Kasumi-1 (cell line): ENCODE measurements at places on chromosomes 4 and X.

DNA sequence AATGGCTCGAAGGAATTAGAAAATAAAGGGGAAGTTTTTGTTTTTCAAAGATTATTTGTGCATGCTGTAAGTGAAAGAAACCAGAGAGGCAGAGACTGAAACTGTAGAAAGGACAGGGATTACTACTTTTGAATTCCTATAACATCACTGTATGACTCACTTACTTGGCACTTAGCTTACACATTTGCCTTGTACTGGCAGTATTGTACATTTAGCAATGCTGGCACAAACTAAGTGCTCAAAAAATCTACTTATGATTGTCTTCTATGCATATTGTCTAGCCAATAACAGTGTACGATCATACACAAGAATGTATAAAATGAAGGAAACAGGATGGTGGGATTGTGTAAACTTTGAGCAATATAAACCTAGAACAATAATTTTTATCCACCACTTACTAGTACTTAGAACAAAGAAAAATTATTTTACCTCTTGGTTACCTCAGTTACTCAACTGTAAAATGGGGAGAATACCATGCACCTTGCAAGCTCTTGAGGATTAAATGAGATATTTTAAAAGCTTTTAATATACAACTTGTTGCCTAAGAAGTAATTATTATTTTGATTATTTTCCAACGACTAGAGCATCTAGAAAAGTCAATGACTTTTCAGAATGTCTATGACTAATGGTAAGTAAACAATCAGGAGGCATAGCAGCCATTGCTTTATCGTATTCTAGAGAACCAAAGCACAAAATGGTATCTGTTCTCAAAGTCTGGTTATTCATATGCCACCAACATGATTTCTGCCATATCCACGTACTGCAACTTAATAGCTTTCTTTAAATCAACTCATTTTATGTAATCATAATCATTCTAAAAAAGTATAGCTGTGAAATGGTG is 4.7 kb downstream of the FAM120C start:
- DNase-seq: no peak

- DNase-seq: no peak
Observed at GRCh38 chrX:22338740-22339139, 66.0 kb downstream of the CBLL2 start.

GRCh38 chr4:111930659-111931058 is 214.6 kb upstream of the FAM241A start:
- DNase-seq: no peak

GRCh38 chr4:71872221-71872620 is 88.3 kb upstream of the GC start:
- no peak for DNase-seq

DNA sequence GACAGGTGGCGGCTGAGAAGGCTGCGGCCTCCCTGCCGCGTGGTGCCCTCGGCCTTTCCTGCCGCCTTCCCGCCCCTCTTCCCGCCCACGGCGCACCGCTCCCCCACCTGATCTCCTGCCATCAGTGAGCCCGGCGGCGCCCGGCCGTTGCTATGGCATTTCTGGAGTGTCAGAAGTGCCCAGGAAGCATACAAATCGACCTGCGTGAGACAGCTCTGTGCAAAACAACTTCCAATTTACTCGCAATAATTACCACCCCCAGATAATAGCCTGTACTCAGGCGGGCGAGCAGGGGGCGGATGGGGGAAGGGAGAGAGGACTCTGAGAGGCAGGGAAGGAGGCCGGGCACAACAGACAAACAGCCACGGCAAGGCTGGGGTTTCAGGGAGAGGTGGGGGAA is 16.6 kb upstream of the ERCC6L start:
- no peak for DNase-seq

DNA sequence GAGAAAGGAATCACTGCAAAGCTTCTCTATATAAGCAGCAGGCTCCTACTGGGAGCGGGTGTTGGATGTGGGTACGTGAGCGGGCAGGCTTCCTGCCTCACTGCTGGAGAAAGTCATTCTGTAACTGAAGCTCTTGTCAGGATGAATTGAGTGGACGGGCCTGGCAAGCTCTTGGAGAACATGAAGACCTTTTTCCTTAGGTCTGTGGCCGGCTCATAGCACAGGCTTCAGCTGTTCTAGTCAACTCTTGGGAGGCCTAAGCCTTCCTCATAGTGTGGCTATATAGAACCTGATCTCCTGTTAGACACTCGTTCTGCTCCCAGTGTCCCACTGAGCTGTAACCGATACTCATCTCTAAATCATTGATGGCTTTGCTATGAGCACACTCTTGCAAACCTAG is 108.2 kb upstream of the GPC4 start:
- no peak for DNase-seq

- no peak for DNase-seq
Observed at GRCh38 chrX:140710710-140711109, 1.2 kb downstream of the LINC00632 start.

GRCh38 chrX:78139160-78140123 is at the start of gene TAF9B:
TAF9B (minus strand) TSS chrX:78139650; CDS start chrX:78139611, 39 bp downstream.
- DNase-seq: peak; percentile 80

GRCh38 chr4:80438016-80438415 is 102.5 kb downstream of the CFAP299 start:
- no peak for DNase-seq

DNA sequence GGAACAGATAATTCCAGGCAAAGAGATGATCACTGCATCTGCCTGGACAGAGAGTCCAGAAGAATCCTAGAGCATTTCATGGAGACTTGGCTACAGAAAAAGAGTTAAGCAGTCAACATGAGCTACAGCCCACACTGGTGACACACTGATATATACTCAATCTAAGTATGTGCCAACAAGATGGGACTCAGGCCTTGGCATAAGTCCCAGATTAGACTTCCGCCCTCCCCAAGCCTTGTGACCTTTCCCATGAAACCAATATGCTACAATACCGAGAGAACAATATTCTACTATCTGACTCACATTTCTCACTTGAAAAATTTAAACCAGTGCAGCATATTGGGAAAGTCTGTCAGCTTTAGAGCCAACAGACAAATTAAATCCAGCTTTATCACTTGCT is 65.7 kb upstream of the SLITRK2 start:
- DNase-seq: no peak

GRCh38 chr4:73917081-73917501 is 47.9 kb downstream of the CXCL1 start:
- DNase-seq: no peak

- no peak for DNase-seq
Observed at GRCh38 chrX:26262121-26262523, 46.2 kb downstream of the MAGEB5 start.

DNA sequence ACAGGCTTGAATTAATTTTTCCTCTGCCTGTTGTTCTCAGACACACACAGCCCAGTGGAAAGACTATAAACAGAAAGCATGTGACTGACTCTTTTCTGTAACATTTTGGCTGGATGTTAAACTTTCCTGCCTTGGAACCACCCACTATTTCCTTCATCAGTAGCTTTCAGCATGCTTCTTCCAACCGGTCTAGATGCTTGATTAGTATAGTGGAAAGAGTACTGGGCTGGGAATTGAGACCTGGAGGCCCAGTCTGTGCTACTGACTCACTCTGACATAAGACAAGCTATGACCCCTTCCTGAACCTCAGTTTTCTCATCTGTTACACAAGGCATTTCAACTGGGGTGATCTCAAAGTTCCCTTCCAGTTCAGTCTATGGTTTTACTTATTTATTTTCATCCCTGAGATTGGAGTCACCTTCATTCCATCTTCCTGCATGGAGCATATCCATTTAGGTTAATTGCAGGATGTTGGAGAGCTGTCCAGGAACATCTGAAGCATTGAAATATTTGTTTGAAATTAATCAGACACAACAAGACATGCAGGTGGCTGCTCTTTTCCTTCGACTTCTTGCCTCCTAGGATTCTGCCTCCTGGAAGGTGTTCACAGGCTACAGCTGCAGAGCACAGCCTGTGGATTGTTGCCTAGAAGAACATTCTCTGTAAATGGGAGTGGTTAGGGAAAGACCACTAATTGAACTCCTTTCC is 173.4 kb downstream of the RTL9 start:
- no peak for DNase-seq

- DNase-seq: no peak
Observed at GRCh38 chr4:13327991-13328390, 156.1 kb downstream of the RAB28 start.

GRCh38 chrX:115939636-115940160 is 230.8 kb upstream of the AGTR2 start:
- no peak for DNase-seq

GRCh38 chr4:150283689-150284088 is 205.4 kb downstream of the DCLK2 start:
- DNase-seq: no peak

DNA sequence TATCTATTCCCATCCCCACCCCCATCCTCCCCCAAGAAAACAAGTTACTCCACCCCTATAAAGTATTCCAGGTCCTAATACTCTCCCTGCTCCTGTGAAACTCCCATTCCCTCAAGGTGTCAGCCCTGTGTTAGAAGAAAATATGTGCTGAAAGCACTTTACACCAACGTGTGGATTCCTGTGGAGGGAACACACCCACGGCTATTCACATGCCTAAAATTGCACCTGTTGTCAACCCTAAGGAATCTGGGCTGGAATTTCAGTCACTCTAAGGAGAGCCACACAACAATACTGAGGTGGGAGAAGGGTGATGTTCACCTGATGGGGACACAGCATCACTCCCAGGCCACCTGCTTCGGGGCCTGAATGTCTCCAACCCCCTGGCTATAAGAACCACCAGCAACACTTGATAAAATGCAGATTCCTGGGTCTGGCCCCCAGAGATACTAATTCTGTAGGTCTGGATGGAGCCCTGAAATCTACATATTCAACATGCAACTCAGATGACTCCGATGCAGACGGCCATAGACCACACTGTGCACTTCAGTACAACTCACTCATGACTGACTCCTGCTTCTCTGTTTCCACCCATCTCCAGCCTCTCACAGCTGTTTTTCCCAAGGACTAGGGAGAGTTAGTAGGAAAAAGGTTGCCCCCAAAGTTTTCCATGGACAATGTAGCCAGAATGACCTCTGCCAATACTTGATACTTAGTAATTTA is 15.8 kb downstream of the SCD5 start:
- DNase-seq: no peak

GRCh38 chr4:99824070-99824599 is 7.5 kb downstream of the DAPP1 start:
- no peak for DNase-seq

DNA sequence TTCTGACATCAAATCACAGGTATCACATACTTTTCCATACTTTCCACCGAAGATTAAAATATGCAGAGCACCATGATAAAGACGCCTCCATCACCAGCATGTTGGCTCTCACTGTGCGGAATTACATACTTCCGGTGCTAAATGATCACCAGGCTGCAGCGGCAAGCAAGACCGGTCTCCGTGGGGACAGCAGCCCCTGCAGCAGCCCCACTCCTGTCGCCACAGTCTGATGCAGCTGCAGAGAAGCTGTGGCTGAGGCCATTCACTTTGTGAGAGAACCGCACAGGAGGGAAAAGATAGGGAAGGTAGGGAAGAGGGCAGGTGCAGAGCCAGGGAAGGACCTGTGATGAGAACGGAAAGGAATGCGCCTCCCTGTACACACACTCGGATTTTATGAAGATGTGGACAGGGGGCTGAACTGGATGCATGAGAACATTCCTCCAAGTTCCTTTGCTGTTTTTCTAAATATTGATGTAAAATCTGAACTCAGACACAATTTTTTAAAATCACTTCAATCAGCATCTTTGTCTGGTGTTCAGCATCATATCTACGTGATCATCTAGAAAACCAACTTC is 38.3 kb downstream of the AFAP1 start:
- DNase-seq: no peak

DNA sequence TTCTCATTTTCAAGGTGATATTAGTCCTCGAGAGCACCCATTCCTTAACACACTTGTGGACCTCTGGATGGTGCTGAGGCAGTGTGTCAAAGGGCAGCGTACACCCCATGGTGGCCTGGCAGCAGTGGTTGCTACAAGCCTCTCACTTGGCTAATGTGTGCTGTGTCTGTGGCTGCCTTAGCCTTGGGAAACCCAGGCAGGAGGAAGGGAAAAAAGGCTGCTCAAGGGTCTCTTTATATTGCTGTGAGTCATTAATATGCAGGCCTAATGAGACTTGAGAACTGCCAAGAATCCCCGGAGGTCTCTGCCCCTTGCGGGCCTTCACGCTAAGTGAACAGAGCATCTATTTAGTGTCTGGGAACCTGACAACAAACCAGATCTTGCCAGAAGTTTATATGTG is 7.0 kb downstream of the PCDH10 start:
- DNase-seq: no peak

DNA sequence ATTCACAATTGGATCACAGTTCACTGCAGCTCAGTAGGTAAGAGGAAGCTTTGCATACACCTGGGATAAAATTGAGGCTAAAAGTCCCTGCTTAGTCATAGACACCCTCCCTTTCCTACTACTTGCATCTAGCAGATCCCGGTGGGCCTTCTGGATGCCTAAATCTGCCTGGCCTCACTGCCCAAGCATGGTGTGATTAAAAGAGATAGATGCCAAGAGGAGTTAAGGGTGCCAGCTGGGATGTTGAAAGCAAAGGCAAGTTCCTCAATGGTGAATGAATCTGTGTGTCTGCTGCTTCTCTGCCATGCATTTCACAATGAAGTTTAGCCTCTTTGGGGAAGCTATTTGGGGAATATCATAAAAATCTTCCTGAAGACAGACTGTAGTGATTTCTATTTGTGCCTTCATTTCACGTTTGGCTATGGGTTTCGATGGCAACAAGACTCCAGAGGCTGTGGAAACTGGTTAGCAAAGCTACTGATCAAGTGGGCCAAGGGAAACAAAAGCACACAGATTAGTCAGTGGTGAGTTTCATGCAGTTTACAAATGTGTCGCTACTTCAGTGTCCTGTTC is 534.0 kb downstream of the ANKRD50 start:
- no peak for DNase-seq

GRCh38 chr4:165204462-165204830 is 2.9 kb upstream of the KLHL2 start:
- peak; percentile 61 for DNase-seq

GRCh38 chr4:94701631-94702300 is 56.0 kb upstream of the BMPR1B start:
- no peak for DNase-seq

DNA sequence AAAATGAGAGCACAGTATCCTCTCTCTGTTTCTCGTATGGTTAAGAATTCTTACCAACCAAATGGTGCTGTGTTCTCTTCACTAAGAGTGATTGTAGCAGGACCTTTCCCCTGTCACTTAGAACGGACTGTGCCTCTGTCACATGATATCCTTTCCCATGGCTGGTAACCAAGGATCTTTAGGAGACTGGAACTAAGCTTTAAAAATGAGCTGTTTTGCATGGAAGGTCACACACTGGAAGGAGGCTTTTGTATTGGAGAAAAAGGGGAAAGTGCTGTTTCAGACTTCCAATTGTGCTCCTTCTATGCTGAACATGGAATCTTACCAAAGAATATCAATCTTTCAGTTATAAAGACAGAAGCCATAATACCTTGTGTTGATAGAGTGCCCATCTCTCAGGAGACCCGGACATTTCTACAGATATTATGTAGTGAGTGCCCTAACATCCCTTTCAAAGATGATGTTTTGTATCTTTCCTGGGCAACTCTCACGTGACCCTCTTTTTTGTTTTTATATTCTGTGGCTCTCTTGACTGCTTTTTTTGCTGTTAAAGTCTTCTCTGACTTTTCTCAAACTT is 148.6 kb downstream of the SLC4A4 start:
- DNase-seq: no peak

- DNase-seq: peak; percentile 15
Observed at GRCh38 chr4:86641516-86642090, 47.5 kb downstream of the PTPN13 start.
